ENCODE measurements at places on chromosomes 5 and 9.
A peak's percentile ranks its signal among the peaks of the same experiment; 100 is the strongest.

DNA sequence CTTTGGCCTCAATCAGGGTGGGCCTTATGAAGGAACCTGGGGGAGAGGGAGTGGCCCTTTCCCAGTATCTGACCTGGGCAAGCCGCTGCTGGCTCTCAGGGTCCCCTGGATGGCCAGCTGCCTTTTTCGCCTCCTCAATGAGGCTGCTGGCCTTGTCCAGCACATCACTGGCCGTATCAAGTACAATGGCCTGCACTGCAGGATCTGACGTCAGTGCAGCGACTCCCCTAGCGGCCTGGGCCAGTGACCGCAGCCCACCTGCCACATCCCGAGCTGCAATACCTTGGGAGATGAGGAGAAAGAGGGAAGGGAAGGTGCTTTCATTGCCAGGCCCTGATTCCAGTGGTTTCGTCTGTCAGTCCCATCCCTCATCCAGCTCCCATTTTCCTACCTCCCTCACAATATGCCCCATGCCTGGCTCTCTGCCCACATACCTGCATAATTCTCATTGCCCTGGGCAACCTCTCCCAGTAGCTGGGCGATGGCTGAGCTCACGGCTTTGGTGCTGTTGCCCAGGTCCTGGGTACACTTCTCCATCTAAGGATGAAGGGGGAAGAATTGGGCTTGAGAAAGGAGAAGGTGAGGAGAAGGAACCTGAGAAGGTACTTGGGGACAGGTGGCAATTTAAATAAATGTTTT, 19.1 kb downstream of the TLN1 start:
- H3K4me1 ChIP-seq, result no peaks in the 10 kb centered on the region
- no peak for DNase-seq
- no peaks in the 10 kb centered on the region for H3K36me3 ChIP-seq
- H3K4me3 ChIP-seq, result no peak overlapping the region
- no peaks in the 10 kb centered on the region for H3K27me3 ChIP-seq

- DNase-seq, result no peak
- no peaks in the 10 kb centered on the region for H3K4me1 ChIP-seq
- no peaks in the 10 kb centered on the region for H3K36me3 ChIP-seq
- H3K27me3 ChIP-seq, result no peaks in the 10 kb centered on the region
- no peak overlapping the region for H3K27ac ChIP-seq
- no peak overlapping the region for H3K4me3 ChIP-seq
Measured at GRCh38 chr9:134390947-134391318, 64.7 kb downstream of the RXRA start.

DNA sequence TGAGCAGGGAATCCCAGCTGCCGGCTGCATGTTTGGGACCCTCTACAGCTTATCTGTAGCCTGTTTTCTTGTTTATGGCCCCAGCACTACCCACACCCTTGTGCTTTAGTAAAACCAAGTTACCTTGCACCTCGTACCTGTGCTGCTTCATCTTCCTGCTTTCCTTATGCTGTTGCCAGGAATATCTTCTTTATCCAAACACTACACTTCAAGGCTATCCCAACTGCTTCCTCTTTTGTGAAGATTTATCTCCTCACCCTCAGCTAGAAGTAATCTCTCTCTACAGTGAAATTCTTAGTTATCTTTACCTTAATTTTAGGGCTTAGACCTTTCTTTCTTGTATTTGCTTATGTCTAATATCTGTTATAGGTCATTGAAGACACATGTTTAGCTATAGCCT, 171.1 kb downstream of the KDM4C start:
- H3K27ac ChIP-seq, result no peak overlapping the region
- H3K27me3 ChIP-seq, result no peaks in the 10 kb centered on the region
- peaks cover 13% of the 10 kb centered on the region for H3K4me1 ChIP-seq
- H3K36me3 ChIP-seq, result no peaks in the 10 kb centered on the region
- no peak for DNase-seq
- no peak overlapping the region for H3K4me3 ChIP-seq

- peak; percentile 95 for DNase-seq
- H3K27me3 ChIP-seq, result peaks cover 21% of the 10 kb centered on the region
- H3K4me1 ChIP-seq, result peaks cover 9% of the 10 kb centered on the region
Measured at GRCh38 chr9:98255578-98256296, at the start of gene TBC1D2. TSS of gene TBC1D2 (minus strand) at chr9:98255649. CDS start at chr9:98255541, 108 bp downstream.

- no peak overlapping the region for H3K4me3 ChIP-seq
- no peaks in the 10 kb centered on the region for H3K4me1 ChIP-seq
- no peaks in the 10 kb centered on the region for H3K27me3 ChIP-seq
- no peak for DNase-seq
- no peak overlapping the region for H3K27ac ChIP-seq
- no peaks in the 10 kb centered on the region for H3K36me3 ChIP-seq
Measured at GRCh38 chr5:92761585-92761984, 819.4 kb downstream of the NR2F1-AS1 start.

DNA sequence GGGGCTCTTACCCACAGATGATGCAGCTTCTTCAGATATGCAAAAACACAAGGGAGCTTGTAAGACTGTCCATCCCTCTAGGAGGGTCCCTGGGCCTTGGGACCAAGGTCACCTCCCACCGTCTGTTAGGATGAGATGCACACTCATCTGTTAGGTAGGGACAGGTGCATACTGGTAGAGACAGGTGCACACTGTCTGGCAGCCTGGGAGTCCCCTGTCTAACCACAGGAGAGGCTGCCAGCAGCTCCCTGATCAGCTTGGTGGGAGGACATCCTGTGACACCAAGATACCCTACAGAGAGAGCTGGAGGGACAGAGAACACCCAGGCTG, 13.2 kb downstream of the TSPAN17 start:
- DNase-seq, result no peak
- no peak overlapping the region for H3K27ac ChIP-seq
- peaks cover 14% of the 10 kb centered on the region for H3K4me1 ChIP-seq

- H3K27me3 ChIP-seq, result no peaks in the 10 kb centered on the region
- H3K27ac ChIP-seq, result no peak overlapping the region
- no peaks in the 10 kb centered on the region for H3K4me1 ChIP-seq
- no peaks in the 10 kb centered on the region for H3K36me3 ChIP-seq
Measured at GRCh38 chr9:86488794-86489193, 134.6 kb upstream of the TUT7 start.

GRCh38 chr5:169173372-169173771, 127.6 kb downstream of the SLIT3 start:
- H3K4me3 ChIP-seq, result no peak overlapping the region
- H3K4me1 ChIP-seq, result peaks cover 9% of the 10 kb centered on the region
- no peak for DNase-seq
- no peak overlapping the region for H3K27ac ChIP-seq

DNA sequence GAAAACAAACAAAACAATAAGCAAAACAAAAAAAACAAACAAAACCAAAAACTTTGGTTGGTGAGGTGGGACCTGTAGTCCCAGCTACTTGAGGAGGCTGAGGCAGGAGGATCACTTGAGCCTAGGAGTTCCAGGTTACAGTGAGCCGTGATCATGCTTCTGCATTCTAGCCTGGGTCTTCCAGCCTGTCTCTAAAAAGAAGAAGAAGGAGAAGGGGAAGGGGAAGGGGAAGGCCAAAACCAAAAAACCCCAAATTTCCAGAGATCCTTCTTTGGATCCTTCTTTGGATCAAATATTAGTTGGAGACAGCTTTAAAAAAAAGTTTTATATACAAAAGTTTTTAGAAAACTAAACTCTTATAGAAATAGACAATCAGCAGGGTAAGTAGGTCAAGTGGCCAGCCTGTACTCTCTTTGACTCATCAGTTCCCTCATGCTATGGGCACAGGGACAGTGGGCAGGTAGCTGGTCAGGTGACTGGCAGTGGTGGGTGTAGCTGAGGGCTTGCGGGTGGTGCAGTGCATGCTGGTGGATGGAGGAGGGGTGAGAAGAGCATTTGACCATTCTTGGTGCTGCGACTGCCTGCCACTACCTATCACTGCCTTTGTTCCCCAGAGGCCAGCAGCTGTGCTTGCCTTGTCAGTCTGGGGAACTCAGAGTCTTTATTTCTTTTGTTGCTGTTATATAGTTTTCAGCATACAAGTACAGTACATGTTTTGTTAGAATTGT, 12.6 kb downstream of the RCL1 start:
- no peaks in the 10 kb centered on the region for H3K27me3 ChIP-seq
- no peaks in the 10 kb centered on the region for H3K36me3 ChIP-seq
- no peaks in the 10 kb centered on the region for H3K4me1 ChIP-seq

DNA sequence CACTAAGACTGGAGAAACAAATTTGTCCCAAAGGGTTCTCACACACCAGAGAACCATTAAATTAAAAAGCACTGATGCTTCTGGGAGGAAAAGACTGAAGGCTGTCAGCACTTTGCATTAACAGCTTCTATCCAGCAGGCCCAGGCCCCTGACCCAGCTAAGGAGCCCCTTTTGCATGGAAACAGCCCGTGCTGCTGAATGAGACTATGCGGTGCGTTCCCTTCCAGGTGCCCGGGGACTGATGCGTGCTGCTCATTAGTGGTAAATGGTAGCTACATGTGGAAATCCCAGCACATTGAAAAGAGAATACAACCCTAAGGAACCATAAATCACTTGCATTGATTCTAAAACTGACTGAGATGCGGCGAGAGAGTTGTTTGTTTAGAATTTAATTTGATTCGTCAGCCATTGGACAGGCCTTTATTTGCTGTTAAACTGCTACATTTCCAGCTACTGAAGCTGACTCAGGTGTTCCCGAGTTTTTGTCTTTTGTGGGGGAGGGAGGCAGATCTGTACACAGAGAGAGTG, 351.0 kb upstream of the SLC24A2 start:
- H3K27me3 ChIP-seq, result no peaks in the 10 kb centered on the region
- H3K4me1 ChIP-seq, result peaks cover 19% of the 10 kb centered on the region
- no peaks in the 10 kb centered on the region for H3K36me3 ChIP-seq
- H3K4me3 ChIP-seq, result no peak overlapping the region

GRCh38 chr9:73839471-73839870, 657.7 kb upstream of the RORB start:
- H3K27me3 ChIP-seq, result no peaks in the 10 kb centered on the region
- H3K27ac ChIP-seq, result no peak overlapping the region
- no peak for DNase-seq
- H3K4me1 ChIP-seq, result peaks cover 19% of the 10 kb centered on the region
- H3K4me3 ChIP-seq, result no peak overlapping the region

DNA sequence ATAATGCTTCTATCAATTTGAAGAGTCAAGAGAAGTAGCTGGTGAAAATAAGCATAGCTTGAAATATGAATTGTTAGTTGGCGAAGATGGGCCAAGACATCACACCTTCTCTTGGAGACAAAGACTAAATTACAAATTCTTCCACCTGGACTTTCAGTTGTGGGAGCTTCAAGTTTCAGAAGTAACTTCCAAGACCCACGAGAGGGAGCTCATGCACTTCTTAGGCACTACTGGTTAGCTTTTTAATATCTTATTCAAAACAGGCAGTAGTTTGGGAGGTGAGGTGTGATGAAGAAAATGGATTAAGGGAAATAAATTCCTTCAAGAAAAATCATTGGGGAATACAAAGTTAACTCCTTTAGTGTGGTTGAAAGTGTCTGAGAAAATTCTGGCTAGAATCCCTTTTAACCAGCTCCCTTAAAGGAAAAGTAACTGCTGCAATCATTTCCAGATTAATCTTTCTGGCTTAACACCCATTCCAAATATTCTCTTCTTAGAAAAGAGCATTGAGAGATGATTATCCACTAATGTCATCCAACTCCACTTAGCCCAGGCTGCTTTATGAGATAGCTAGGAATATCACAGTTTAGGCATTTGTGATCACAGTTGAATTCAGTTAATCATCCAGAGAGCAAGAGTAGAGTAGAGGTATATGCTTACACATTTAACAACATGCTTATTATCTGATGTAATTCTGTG, 139.5 kb upstream of the DMRTA1 start:
- no peaks in the 10 kb centered on the region for H3K27me3 ChIP-seq
- no peak overlapping the region for H3K4me3 ChIP-seq
- H3K36me3 ChIP-seq, result no peaks in the 10 kb centered on the region
- H3K27ac ChIP-seq, result no peak overlapping the region

DNA sequence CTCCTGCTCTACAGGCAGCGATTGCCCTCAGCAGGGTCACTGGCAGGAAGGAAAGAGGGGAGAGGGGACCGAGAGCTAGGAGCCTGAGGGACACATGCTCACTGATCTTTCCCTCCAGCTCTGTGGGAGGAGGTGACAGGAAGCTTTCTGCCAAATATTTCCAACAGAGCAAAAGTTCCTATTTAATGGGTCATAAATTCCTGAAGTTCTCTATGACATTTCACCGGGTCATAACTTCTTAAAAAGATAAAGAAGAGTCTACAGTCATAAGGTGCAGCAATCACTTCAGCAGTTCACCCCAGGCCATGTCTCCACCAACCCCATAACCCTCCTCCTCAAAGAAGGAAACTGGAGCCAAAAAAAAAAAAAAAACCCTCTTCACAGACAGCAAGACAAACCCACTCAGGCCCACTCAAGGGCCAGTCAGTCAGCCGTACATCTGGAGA, 481.1 kb downstream of the NR2F1-AS1 start:
- H3K4me1 ChIP-seq, result no peaks in the 10 kb centered on the region
- H3K4me3 ChIP-seq, result no peak overlapping the region
- no peaks in the 10 kb centered on the region for H3K27me3 ChIP-seq
- H3K36me3 ChIP-seq, result no peaks in the 10 kb centered on the region

DNA sequence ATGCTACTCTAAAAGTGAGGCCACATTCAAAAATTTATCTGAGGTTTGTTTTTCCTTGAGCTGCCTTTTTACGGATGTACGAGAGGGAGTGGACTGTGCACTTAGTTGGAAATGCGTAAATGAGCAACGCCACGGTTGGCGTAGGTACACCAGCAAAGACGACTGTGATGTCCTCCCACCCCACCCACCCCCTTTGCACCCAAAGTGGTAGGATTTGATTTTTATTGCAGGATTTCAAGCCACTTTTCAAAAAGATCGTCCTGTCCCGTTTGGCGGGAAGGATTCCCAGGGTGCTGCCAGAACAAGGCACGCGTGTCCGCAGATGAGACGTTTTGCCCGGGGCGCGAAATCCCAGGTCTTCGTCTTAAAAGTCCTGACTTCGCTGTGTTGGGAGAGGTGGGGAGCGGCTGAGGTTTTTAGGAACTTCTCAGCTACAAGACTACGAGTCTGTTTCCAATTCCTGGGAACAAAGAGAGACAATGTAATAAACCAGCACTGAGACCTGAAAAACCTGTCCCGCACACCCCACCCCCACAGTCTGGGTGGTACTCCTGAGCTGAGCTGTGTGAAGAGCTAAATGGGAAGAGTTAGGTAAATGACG, 1.0 kb upstream of the TLE1 start:
- peak; percentile 41 for DNase-seq
- no peaks in the 10 kb centered on the region for H3K36me3 ChIP-seq
- peak overlapping the region; percentile 59 for H3K4me3 ChIP-seq

DNA sequence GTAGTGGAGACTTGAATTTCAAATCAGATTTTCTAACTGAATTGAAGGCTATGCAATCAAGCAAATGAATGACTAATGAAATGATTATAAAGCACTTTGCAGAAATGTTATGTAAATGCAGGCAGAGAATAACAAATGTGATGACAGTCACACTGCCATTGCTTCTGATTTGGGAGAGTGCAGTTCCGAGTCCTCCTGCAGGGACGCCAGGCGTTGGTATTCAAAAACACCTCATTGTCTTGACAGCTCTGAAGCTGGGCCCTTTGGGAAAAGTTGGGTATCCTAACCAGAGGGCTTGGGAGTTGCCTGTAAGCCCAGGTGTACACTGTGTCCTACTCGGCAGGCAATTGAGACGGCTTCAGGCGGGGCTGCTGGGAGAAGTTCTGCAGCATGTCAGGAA, 57.9 kb downstream of the C5orf15 start:
- peak; percentile 31 for DNase-seq
- H3K36me3 ChIP-seq, result no peaks in the 10 kb centered on the region

Data from neural progenitor cell (in vitro differentiated cells).